ENCODE measurements at places on chromosomes 13 and 19. TPM values are rescaled to one million over a fixed set of nuclear protein-coding genes. Genes with fewer than 3 reads are reported as not detected.

The BCL3 gene
- total RNA-seq = 15.9 TPM

The SMIM44 gene
- total RNA-seq = not detected

The TNPO2 gene
- total RNA-seq = 35.1 TPM

The NRTN gene
- total RNA-seq = 9.7 TPM

The SLC25A41 gene
- 0.81 TPM for total RNA-seq

The NOVA2 gene
- total RNA-seq = 3.2 TPM

The DACT3 gene
- total RNA-seq = 9.0 TPM

The LIPE gene
- total RNA-seq = 61.0 TPM

The BRSK1 gene
- total RNA-seq = 7.4 TPM

The THSD1 gene
- 6.1 TPM for total RNA-seq

The ATP4A gene
- not detected for total RNA-seq

The PNMA8A gene
- 9.4 TPM for total RNA-seq

The PLIN5 gene
- 26.0 TPM for total RNA-seq

The PRRG2 gene
- 0.27 TPM for total RNA-seq

The ANKRD24 gene
- total RNA-seq = 0.46 TPM

The PGLYRP1 gene
- total RNA-seq = not detected

The KLF12 gene
- total RNA-seq = 20.8 TPM

The SELENOV gene
- not detected for total RNA-seq

The GTF2F1 gene
- 28.6 TPM for total RNA-seq

The ZNF112 gene
- 3.8 TPM for total RNA-seq

The IZUMO4 gene
- 2.0 TPM for total RNA-seq

The PSG7 gene
- total RNA-seq = not detected

The ZNF540 gene
- 8.2 TPM for total RNA-seq

The FBN3 gene
- not detected for total RNA-seq

The CRLF1 gene
- total RNA-seq = 7.8 TPM

The OR7A5 gene
- not detected for total RNA-seq

The GJB6 gene
- not detected for total RNA-seq

The PTBP1 gene
- 51.4 TPM for total RNA-seq

The CAPN12 gene
- 0.94 TPM for total RNA-seq

The ZNF471 gene
- 3.5 TPM for total RNA-seq

The ZNF805 gene
- total RNA-seq = 10.2 TPM

The CYP2S1 gene
- total RNA-seq = 0.75 TPM

The NTF4 gene
- not detected for total RNA-seq

The TMEM143 gene
- 63.5 TPM for total RNA-seq

The ZNF100 gene
- total RNA-seq = 5.6 TPM

The ERCC2 gene
- 17.5 TPM for total RNA-seq

The SPACA6 gene
- 9.8 TPM for total RNA-seq

The PSG4 gene
- total RNA-seq = not detected
